ENCODE measurements at places on chromosomes 1 and 21. TPM values are rescaled to one million over a fixed set of nuclear protein-coding genes. Genes with fewer than 3 reads are reported as not detected.
A peak's percentile ranks its signal among the peaks of the same experiment; 100 is the strongest.

DNA sequence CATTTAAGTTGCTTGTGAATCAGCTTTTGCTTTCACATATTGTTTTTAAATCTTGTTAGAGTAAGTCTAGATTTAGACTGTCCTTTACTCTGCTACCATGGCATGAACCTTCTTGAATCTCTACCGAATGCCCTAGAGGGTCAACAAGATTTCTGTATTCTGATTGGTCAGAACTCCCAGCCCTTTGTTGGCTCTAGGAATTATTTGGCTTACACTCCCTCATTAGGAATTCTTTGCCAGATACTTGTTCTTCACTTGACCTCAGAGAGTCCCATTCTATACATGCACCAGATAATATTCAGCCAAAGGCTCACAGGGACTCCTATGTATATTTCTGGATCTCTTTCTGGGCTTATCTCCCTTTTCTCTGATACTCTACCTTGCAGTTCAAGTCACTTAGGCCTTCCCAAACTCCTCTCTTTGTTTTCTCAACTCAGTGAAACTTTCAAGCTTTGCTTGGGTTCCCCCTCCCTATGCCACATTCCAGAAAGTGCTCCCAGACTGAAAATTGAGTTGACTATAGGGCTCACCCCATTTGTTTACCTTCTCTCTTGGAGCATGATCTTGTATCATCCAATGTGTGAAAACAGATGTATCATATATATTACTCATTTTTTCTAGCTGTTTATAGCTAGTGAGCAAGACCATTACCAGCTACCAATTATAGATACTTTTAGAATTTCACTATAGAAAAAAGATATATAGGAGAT, 405.0 kb downstream of the PLPP3 start:
- H3K36me3 ChIP-seq: no peaks in the 10 kb centered on the region
- H3K4me3 ChIP-seq: no peak overlapping the region
- DNase-seq: no peak
- no peaks in the 10 kb centered on the region for H3K4me1 ChIP-seq
- no peak overlapping the region for H3K27ac ChIP-seq

GRCh38 chr1:24656046-24656445, 12.9 kb downstream of the SRRM1 start:
- H3K4me1 ChIP-seq: no peaks in the 10 kb centered on the region
- H3K4me3 ChIP-seq: no peak overlapping the region
- peaks cover 43% of the 10 kb centered on the region for H3K36me3 ChIP-seq
- H3K27me3 ChIP-seq: no peaks in the 10 kb centered on the region

DNA sequence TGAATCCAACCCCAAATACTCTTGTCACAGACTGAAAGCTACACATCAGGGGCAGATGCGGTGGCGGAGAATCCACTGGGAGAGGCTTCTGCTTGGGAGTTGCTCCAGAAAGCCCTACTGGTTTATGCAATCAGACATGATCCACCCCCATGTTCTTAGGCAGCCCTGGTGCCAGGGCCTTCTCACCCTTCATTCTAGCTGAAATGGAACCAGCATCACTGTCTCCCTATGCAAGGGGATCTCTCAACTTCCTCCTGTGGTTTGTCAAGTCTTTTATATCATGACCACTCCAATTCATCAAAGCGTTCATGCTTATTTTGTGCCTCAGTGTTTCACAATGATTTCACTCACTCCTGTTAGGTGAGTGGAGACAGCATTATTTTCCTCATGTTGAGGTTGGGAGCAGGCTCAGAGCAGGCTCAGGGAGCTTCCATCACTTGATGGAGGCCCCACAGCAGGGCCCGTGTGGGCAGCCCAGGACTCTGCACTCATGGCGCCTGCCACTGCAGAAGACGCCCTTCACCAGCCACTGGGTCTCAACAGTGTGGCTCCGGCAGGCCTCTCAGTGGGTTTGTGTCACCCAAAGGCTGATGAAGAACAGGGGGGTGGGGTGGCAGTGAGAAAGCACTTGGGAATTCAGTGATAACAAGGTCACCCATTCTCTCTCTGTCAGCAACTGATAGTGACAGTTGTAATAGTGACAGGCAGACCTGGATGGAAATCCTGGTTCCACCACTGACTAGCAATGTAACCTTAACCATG, 67.1 kb downstream of the CD58 start:
- no peak overlapping the region for H3K4me3 ChIP-seq
- H3K27ac ChIP-seq: peak overlapping the region; percentile 49
- H3K36me3 ChIP-seq: no peaks in the 10 kb centered on the region
- DNase-seq: no peak
- no peaks in the 10 kb centered on the region for H3K27me3 ChIP-seq
- no peaks in the 10 kb centered on the region for H3K4me1 ChIP-seq

- no peaks in the 10 kb centered on the region for H3K36me3 ChIP-seq
- H3K27ac ChIP-seq: peak overlapping the region; percentile 28
- peaks cover 8% of the 10 kb centered on the region for H3K27me3 ChIP-seq
- no peak for DNase-seq
These were observed 4.1 kb upstream of the ITGB2 start for GRCh38 chr21:44924606-44925377.

- DNase-seq: no peak
- no peaks in the 10 kb centered on the region for H3K4me1 ChIP-seq
- no peak overlapping the region for H3K4me3 ChIP-seq
- no peaks in the 10 kb centered on the region for H3K27me3 ChIP-seq
These were observed 24.9 kb downstream of the DIP2A start for GRCh38 chr21:46483300-46484295.

- H3K4me1 ChIP-seq: no peaks in the 10 kb centered on the region
- DNase-seq: no peak
- H3K36me3 ChIP-seq: no peaks in the 10 kb centered on the region
- H3K27me3 ChIP-seq: no peaks in the 10 kb centered on the region
- H3K27ac ChIP-seq: no peak overlapping the region
- H3K4me3 ChIP-seq: no peak overlapping the region
These were observed 144.6 kb downstream of the LRRIQ3 start for GRCh38 chr1:74053407-74053806.

DNA sequence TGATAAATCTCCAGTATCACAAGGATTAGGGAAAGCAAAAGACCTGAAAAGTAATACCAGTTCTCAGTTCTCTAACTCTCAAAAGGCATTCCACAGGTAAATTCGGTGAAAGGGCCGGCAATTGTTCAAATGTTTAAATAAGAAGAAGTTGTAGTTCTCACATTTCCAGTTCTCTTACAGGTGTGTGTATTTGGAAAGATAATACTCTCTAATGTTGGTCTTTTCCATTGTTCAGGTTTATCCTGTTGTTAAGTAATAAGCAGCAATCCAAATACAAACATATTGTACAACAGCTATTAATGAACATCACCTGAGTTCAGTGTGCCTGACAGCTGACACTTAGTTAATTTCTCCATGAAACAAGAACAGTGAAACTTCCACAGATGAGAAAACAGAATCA, 13.2 kb upstream of the PRKAB2 start:
- DNase-seq: no peak
- no peak overlapping the region for H3K4me3 ChIP-seq

DNA sequence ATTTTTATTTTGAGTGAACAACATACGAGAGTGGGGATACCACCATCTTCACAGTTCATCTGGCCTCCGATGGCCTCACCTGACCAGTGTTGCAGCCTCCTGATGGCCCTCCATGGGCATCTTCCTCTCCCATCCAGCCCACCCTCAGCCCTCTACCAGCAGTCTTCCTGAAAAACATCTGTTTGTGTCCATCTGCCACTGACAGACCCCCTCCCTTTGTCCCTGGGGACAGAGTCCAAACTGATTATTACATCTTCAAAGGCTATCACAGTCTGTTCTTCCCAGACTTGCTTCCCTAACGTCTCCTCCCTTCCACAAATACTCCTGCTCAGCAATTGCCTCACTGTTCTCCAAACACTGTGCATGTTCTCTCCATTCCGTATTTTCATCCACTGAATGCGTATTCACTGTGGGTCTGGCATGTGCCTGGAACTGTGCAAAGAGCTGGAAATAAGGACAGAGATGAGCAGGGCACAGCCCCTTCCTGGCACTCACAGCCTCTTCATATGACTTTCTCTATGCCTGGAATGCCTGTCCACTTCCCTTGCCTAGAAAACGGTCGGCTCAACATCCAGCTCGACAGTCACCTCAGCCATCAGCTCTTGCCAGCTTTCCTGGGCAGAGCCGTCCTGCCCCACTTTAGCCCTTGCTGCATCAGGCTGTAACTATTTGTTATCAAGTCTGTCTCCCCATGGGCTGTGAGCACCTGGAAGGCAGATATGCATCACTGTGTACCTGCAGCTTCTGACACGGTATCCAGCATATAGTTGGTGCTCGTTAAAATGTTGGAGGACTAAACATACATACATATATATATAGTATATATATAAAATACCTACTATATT, 8.3 kb upstream of the ATF3 start:
- no peaks in the 10 kb centered on the region for H3K4me1 ChIP-seq
- DNase-seq: no peak
- no peaks in the 10 kb centered on the region for H3K27me3 ChIP-seq
- H3K27ac ChIP-seq: no peak overlapping the region
- no peak overlapping the region for H3K4me3 ChIP-seq
- H3K36me3 ChIP-seq: no peaks in the 10 kb centered on the region

DNA sequence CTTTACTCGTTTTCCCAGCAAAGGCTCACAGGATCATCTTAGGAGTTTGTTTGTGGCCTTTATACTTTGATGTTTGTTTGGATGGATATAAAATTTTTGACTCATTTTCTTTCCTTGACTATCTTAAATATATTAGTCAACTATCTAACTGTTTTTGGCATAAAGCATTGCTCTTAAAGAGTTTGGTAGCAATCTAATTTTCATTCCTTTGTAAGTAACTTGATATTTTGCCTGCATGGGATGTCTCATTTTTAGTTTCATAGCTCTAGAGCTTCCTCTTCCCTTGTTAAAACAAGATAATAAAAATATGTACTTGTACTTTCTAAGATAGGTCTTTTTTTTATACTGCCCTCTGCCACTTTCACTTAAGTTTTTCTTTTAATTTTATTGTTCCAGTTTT, 161.9 kb downstream of the MAGI3 start:
- H3K4me1 ChIP-seq: no peaks in the 10 kb centered on the region
- H3K36me3 ChIP-seq: no peaks in the 10 kb centered on the region
- H3K27me3 ChIP-seq: no peaks in the 10 kb centered on the region
- H3K27ac ChIP-seq: no peak overlapping the region

DNA sequence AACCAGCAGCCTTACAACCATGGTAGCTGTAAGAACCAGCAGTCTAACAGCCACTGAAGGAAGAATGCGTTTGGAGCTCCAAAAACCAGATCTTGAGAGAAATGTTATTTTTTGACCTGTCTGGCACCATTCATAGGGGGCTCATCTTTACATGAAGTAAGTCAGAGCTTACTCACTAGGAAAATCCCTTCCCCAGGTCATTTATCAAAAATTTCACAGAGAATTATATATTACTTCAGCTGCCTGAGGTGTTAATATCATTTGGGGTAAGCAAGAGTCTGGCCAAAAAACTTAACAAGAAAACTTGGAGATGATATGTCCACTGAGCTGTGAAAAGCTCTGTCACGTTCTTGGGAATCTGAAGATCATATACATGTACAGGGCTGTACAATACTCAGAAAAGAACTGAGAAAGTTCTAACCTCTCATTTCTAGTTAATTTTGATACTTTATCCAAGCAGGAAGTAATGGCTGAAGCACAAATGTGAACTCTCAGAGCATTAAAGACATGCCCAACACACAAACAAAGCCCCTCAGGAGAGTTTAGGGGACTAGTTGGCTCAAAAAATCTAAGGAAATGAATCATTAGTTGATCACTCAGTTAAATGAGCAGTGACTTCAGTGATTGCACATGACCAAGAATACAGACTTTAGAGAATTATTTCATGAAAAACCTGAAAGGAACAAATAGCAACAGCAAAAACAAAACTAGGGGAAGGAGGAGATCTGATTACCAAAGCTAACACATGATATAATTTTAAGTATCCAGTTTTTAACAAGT, 681.1 kb downstream of the LTN1 start:
- H3K27me3 ChIP-seq: no peaks in the 10 kb centered on the region
- H3K4me3 ChIP-seq: no peak overlapping the region
- no peaks in the 10 kb centered on the region for H3K4me1 ChIP-seq
- no peak for DNase-seq

GRCh38 chr1:243264717-243265116, 8.9 kb downstream of the SDCCAG8 start:
- no peak for DNase-seq
- H3K27me3 ChIP-seq: no peaks in the 10 kb centered on the region
- H3K4me3 ChIP-seq: no peak overlapping the region
- H3K36me3 ChIP-seq: no peaks in the 10 kb centered on the region
- H3K27ac ChIP-seq: peak overlapping the region; percentile 15

GRCh38 chr1:107964336-107965109, 457 bp downstream of the VAV3 start:
- peaks cover 9% of the 10 kb centered on the region for H3K27me3 ChIP-seq
- no peaks in the 10 kb centered on the region for H3K4me1 ChIP-seq
- H3K36me3 ChIP-seq: no peaks in the 10 kb centered on the region
- H3K4me3 ChIP-seq: peak overlapping the region; percentile 40

DNA sequence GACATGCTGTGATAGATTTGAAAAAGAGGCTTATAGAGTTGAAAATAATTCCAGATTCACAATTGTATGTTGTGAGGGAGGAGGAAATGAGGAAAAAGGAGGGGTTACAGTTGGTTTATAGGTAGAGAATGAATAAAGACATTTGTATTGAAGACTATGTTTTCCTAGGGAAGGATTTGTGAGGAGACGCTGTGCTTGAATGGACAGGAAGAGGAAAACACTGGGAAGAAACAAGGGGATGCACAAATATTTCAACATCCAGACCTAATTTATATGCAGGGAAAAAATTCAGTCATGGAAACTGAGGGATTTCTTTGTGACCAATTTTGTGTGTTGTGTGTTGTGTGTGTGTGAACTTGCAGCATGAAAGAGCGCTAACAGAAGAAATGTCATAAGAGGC, 92.6 kb upstream of the B3GALT2 start:
- H3K4me3 ChIP-seq: no peak overlapping the region
- no peaks in the 10 kb centered on the region for H3K4me1 ChIP-seq
- no peak for DNase-seq
- no peaks in the 10 kb centered on the region for H3K27me3 ChIP-seq
- no peaks in the 10 kb centered on the region for H3K36me3 ChIP-seq
- no peak overlapping the region for H3K27ac ChIP-seq

- DNase-seq: peak; percentile 55
- H3K4me1 ChIP-seq: peaks cover 6% of the 10 kb centered on the region
- no peak overlapping the region for H3K4me3 ChIP-seq
- peaks cover 15% of the 10 kb centered on the region for H3K27me3 ChIP-seq
These were observed 17.6 kb upstream of the ALX3 start for GRCh38 chr1:110087812-110088738.

C8B gene
- not detected for total RNA-seq

GJA5 gene
- total RNA-seq: 4.8 TPM

EPHA10 gene
- total RNA-seq: 26.1 TPM

HSF2BP gene
- total RNA-seq: 0.45 TPM

SPATA1 gene
- total RNA-seq: 1.3 TPM

KCNE2 gene
- 1.1 TPM for total RNA-seq

RIMKLA gene
- total RNA-seq: 30.9 TPM

CELA2A gene
- 3.6 TPM for total RNA-seq

Measured in colonic mucosa (tissue), 4 donors.